ENCODE measurements at places on chromosomes 7 and 10.

- no peak for DNase-seq
Observed at GRCh38 chr10:12471135-12471534, 121.8 kb downstream of the CAMK1D start.

DNA sequence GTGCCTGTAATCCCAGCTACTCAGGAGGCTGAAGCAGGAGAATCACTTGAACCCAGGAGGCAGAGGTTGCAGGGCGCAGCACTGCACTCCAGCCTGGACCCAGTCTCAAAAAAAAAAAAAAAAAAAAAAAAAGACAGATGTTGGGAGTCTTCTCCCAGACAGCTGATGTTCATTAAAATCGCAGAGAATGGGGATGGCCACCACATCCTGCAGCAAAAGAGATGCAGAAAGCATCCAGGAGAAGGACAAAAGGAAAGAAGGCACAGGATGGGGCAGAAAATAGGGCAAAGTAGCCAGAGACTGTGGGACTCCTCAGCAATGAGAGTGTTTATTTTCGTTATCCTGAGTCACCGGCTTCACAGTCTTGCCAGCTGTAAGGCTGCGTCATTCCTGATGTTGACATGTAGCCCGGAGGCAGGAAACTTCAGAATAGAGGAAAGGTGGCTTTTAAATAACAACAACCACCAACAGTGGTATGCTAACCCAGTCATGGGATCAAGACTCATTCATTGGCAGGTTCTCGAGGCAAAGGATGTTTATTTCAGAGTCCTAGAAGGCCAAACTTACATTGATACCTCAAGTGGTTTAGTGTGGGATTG, 149.5 kb upstream of the SVIL start:
- no peak for DNase-seq

GRCh38 chr10:13492493-13493180, 36.2 kb downstream of the BEND7 start:
- DNase-seq = no peak

GRCh38 chr7:88357781-88358525, 51.3 kb upstream of the STEAP4 start:
- DNase-seq = peak; percentile 3

GRCh38 chr10:74160013-74160412, 9.0 kb downstream of the ADK start:
- DNase-seq = no peak

DNA sequence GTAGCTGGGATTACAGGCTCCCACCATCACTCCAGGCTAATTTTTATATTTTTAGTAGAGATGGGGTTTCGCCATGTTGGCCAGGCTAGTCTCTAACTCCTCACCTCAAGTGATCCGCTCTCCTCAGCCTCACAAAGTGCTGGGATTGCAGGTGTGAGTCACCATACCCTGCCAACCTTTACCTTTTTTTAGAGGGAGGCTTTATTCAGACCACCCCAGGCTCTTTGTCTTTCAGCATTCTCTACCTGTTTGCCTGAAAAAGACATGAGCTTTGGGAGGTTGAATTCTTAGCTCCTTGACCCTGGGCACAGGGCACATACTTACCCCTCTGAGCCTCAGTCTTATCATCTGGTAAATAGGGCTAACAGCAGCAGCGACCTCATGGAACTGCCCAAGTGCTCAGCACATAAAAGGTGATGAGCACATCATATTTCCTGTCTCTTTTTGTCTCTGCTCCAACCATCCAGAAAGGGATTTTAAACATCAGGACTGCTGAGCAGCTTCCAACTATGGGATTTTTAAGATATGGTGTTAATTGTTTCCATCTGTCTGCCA, 17.0 kb downstream of the FRMPD2 start:
- no peak for DNase-seq

DNA sequence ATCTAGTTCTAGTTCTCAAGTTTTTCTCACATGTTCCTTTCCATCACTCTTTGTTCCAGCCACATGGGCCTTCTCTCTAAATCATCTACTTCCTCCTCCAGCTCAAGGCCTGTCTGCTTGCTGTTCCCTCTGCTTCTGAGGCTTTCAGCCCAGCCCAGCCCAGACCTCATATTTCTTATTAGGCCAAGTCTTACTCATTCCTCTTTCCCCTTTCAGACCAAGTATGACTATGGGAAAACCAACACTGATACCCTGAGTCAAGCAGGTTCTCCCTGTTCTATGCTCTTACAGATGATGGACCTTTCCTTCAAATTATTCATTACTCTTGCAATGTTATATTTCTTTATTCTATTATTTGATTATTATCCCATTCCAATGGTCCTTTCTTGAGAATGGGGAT, 80.3 kb upstream of the SEM1 start:
- no peak for DNase-seq
